Stimulated activated CD4-positive, alpha-beta T cell treated with anti-CD3 and anti-CD28 coated beads, Interleukin-1b, Interleukin-23, amount 100 ng/mL, for 1 hour (primary cell): ENCODE measurements at places on chromosomes 1 and 21.

DNA sequence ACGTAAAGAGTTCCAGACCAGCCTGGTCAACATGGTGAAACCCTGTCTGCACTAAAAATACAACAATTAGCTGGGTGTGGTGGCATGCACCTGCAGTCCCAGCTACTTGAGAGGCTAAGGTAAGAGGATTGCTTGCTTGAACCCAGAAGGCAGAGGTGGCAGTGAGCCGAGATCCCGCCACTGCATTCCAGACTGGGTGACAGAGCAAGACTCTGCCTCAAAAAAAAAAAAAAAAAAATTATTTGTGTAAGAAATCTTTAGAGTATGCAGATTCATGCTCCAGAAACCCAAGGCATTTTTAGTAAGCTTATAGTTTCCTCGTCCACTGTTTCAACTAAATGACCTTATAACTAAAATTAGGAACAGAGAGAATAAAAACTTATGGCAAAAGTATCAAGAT lies 51.3 kb downstream of the ABL2 start:
- DNase-seq = no peak

DNA sequence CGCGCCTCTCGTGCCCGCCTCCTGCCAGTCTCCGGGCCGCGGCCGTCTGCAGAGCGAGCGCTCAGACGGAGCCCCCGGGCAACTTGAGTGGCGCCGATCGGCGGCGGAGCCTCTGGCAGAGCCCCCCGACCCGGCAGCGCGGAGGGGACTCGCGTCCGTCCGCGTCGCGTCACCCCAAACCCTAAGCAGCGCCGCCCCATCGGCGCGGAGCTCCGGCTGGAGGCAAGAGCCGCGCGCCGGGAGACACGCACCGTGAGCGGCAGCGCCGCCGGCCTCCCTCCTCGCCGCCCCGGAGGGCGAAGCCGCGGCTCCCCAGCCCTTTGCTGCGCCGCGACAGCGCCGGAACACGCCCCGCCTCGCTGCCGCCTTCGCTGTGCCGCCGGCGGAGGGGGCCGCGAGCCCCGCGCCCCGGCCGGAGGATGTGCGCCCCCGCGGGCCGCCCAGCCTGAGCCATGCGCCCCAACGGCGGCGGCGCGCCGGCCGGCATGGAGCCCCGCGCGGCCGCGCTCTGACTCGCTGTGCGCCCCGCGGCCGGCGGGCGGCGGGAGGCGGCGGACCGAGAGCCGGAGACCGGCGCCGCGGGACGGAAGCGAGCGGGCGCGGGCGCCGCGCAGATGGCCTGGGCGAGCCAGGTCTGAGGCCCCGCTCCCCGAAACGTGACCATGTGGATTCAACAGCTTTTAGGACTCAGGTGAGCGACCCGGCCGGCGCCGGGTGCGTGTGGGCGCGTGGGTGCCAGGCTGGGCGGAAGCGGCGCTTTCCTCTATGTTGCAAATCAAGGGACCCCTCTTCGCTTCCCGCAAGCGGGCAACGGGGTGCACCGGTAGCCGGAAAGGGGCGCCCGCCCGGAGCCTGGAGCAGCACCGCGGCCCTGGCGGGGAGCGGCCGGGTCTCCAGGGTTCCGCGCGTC lies 610 bp downstream of the AJAP1 start:
- DNase-seq = no peak

DNA sequence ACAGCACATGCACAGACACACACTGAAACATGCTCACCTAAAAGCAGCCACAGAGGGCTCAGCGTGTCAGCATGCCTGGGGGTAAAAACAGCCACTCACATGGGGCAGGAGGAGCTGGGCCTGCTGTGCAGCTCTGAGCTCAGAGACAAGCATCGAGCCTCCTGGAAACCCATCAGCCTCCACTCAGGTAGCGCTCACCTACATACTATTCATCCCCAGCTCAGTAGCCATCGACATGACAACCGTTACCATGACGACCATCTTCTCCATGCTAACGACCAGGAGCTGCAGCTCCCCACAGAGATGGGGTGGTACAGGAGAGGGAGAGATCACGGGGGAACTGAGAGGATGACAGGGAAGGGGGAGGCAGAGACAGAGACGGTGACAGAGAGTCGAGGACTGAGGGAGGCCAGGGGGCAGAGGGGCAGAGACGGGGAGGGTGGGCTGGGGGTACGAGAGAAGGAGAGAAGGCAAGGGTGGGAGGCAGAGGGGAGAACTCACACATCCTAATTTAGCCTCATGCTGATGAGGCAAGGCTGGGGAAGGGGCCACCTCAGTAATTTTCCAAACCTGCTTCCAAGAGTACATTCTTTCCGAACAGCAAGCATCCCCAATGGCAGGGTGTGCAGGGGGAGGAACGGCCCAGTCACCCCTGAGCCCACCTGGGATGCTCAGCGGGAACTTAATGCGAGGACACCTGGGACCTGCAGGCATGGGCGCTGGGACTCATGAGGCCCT lies 28.4 kb downstream of the SDC3 start:
- no peak for DNase-seq

- no peak for DNase-seq
Observed at GRCh38 chr1:63321785-63322113, 618 bp upstream of the FOXD3 start.

DNA sequence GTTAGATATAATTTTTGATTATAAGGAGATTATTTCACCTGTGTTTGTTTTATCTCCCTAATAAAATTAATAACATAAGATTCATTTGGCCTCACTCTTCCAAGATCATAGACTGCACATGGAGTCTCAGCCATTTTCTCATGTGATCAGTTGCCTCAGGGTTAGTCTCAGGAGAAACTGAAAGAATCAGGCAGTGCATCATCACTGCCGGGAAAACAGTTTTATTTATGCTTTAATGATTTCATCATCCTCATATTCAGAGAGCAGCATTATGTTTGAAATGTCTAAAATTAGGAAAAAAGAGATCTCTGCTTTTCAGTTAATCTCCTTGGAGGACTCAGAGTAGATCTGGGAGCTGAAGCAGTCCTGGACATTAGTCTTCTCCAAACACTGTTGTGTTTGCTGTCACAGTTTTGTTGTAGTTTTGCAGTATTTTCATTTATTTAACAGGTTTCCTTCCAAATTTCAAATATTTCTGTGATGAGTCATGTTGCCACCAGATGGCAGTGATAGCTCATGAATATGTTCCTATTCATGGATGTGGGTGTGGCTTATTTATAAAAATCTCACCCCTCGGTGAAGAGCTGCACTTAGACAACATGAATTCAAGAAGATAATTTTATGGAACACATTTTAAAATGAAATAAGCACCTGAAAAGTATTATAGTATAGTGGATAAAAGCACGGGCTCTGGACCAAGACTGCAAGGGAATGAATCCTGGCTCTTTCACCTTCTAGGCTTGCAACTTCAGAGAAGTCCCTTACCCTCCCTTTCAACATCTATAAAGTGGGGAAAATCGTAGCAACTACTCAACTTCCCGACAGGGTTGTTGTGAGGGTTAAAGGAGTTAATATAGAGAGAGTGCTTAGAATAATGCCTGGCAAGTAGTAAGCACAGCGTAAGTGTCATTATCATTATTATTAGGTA lies 31.2 kb downstream of the CHD1L start:
- no peak for DNase-seq
